ENCODE measurements at places on chromosomes 2 and 18.

GRCh38 chr2:10873790-10874437 lies 37.8 kb upstream of the KCNF1 start:
- no peak for DNase-seq

DNA sequence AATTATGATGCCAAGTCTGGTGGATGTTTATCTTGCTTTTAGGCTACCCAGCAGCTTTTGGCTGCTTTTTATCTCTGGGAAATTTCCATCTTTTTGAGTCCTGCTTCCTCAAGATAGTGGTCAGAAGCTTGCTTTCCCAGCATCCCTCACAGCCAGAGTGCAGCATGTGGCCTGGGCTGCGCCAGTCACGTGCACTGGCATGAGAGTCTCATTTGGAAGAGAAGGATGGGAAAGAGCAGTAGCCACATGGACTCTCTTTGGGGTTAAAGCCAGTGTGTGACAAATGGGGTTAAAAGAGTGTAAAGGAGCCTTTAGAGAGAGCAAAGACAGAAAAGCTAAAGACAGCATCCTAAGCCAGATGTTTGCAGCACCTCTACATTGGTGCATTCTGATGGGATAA lies 12.7 kb downstream of the GPR39 start:
- no peak for DNase-seq

DNA sequence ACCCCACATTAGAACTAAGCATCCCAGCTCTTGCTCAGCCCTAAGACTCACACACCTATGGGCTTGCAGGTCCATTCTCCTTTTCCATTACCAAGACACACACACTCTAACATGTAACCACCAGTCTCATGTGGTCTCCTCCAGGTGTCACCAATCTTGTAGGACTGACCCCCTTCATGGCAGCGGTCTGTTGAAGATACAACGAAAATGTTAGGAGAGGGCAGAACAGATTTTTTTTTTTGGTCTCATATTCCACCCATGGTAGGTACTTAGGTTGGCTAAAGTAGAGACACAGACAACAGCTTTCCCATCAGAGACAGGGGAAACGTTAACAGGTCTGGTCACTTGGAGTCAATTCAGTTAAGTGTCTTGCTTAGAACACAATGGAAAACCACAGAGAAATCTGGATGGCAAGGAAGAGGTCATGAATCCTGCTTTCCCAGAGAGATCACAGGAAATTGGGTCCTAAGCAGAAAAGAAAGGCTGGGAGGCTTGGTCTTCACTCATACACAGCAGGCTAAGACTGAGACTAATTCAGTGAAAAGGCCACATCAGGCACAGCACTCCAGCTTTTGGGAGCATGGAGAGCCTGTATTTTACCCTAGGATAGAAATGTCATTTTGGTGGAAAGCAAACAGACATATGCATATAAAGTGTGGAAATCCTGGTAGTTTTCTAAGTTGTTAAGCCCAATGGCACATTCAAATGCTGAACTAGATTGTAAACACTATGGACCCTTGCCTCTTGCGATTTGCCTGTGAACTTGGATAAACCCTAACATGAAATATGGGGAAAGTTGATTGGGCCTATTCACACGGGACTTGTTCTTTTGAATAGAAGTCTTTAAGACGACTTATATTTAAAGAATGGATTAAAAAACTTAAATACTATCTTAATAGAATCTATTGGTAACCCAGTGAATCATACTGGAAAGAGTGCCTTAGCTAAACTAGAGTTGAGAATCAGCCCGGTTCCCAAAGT lies 3.8 kb downstream of the FN1 start:
- no peak for DNase-seq

- DNase-seq: no peak
Observed at GRCh38 chr2:73897934-73898333, 5.1 kb downstream of the ACTG2 start.

DNA sequence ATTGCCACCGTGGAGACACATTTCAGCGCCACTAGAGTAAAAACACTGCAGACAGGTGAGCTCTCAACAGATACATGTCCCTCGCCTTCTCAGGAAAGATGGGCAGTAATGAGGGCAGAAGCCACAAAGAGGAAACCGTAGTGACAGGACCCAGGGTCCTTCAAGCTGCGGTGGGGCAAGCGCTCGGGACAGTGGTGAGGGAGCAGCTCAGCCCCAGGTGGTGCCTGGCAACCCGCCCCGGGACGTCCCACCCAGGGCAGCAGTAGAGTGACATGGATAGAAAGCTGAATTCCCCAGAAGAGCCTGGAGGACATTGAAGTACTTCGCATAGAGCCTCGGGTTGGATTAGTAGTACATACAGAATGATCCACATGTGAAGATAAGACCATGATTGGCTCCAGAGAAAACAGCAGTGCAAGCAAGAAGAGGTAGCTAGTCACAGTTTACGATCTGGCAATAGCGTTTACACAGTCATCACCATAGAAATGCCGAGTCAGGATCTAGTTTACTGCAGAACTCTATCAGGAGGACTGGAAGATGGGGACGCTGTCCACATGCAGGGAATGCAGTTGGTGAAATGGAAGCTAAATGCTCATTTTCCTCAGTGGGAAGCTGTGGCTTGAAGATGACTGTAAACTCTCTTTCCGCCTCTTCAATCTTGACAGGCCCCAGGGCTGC lies 37.4 kb upstream of the ALPP start:
- no peak for DNase-seq

GRCh38 chr18:9133225-9133624 lies 3.4 kb upstream of the ANKRD12 start:
- no peak for DNase-seq

DNA sequence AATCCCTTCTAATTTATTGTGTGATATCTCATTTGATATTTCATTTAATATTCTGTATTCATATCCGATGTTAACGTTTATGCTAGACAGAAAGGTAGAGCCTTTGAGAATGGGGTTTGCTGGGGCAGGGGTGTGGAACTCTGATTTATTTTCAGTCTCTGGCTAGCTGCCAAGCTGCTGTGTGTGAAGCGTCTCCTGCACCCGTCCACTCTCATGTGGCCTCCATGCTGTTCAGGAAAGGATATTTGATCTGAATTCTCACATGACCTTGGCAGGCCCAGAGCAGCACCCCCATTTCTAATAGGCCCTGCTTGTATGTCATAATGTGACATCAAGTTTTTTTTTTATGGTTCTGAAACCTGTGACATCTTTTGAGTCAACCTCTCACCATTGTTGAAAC lies 1.6 kb downstream of the IL1R1 start:
- DNase-seq: no peak

GRCh38 chr2:162118166-162119031 lies 33.6 kb downstream of the GCG start:
- no peak for DNase-seq

DNA sequence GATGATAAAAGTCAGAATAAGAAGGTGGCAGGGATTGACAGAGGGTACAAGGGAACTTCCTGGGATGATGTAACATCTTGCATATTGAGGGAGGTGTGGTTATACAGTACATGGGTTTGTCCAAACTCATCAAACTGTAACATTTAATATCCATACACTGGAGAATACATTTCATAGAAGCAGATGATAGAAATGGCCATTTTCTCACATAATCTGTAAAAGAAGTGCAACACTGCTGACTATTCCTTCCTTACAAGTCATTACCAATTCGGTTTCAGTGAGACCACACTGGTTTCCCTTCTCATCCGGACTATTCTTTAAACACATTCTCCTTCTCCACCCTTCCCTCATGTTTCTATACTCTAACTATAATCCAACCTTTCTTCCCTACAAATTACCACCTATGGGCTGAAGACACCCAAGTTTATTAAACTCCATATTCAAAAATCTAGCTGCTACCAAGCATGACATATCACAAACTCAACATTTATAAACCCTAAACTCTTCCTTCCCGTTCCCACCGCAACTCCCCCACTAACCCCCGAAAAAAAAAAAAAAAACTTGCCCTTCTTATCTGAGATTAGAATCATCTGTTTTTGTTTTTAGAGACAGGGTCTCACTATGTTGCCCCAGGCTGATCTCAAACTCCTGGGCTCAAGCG lies 1.6 kb downstream of the COX7A2L start:
- DNase-seq: no peak

DNA sequence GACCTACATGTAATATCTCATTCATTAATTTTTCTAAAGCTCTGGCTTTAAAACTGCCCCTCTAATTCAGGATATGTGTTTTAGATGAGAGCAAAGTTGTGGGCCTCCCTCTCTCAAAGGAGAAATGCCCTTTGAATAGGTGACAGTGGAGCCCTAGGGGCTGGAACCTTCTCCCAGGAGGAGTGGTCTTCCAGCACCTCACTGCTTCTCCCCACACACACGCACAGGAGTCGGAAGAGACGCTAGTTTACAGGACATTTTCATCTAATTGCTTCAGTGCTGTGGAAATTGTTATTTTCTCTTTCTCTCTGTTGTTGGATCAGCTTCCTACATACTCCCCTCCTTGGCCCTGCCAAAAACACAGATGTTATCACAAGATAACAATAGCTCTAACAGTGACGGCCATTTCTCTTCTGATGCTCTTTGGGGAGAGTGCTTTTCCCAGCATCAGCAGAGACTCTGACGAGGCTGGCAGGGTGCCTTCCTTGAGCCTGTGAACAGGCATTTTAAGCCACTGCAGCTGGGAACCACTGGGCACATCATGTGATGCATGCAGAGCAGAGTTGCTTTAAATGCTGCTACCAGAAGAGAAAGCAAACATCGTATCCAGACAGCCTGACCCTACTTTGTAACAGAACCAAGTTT lies 209.4 kb upstream of the SP5 start:
- peak; percentile 59 for DNase-seq

DNA sequence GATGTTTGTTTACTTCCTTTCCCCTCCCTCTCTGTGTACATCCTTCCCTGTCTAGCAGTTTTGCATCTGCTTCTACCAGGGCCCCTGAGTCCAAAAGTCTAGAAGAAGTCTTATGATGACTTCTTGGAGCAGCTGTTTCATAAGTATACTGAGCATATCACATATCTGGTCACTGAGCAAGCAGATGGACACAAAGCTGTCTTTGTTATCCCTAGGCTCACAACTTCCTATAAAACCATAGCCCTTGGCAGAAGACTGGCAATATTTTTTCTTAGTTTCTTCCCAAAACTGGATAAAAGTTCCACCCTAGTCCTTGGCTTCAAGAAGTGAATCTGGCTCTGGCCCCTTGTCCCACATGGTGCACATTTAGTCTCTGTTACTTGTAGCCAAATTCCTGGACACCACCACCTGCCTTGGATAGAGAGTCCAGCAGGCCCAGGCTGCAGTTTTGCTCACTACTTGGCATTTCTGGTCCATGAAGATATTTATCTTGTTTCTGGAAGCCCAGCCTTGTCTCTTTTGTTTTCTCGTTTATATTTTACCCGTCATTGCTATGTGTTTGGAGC lies 22.5 kb downstream of the THOC1 start:
- DNase-seq: no peak

DNA sequence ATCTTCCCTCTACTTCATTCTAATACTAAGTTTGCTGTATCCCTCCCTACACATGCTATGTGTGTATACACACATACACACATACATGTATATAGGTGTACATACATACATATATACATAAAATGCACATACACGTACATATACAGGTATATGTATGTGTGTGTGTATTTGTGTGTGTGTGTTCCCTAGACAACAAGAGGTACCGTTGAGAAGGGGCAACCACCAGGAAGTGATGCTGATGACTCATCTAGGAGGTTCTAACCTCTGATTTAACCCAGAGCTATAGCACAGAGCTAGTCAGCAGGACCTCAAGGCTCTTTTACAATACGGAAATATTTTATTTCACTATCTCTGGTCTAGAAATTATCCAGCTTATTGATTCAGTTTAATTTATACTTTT lies 139.2 kb downstream of the LAMA3 start:
- no peak for DNase-seq

DNA sequence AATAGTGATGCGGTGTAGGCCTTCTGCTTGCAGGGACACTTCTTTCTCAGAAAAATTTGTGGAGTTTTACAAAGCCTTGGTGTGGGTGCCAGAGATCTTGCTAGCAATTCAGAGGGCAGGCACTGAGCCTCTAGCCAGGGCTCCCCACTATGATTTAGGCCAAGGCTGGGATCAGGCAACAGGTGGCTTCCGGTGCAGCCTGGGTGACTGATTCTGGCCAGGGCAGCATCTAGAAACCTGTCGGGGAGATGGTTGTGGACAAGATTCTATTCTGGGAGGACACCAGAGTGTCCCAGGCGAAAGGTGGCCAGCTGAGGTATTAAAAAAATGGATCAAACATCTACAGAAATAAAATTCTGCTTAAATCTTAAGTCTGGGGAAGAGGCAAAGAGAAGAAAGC lies 21.5 kb upstream of the TNP1 start:
- DNase-seq: no peak

DNA sequence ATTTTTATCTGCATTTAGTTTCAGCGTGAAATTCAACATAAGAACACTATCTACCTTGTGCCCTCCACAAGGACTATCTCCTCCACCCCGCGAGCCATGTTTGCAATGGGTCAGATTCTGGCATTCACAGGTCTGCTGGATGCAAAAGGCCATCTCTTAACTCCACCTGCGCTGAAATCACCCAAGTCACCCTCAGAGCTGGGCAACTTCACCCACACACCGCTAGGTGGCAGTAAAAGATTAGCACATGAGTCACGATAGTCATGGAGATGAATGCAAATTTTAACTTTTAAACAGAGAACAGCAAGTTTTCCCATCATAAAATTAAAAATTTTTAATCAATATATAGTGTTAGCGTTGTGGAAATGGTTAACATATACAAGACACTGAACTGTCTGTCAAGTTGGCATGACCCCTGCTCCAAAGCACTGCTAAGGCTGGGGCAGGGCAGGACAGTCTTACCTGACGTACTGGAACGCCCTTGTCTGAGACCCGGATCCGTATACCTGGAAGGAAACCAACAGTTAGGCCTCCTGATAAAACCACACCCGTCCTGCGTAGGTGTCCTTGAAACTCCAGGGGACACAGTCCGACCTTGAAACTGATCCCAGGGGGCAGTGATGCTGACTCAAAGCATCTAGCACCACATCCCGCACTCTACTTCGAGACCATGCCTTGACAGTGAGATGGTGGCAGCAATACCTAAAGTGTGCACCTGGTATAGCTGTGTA lies 89.6 kb downstream of the UXS1 start:
- peak; percentile 69 for DNase-seq

DNA sequence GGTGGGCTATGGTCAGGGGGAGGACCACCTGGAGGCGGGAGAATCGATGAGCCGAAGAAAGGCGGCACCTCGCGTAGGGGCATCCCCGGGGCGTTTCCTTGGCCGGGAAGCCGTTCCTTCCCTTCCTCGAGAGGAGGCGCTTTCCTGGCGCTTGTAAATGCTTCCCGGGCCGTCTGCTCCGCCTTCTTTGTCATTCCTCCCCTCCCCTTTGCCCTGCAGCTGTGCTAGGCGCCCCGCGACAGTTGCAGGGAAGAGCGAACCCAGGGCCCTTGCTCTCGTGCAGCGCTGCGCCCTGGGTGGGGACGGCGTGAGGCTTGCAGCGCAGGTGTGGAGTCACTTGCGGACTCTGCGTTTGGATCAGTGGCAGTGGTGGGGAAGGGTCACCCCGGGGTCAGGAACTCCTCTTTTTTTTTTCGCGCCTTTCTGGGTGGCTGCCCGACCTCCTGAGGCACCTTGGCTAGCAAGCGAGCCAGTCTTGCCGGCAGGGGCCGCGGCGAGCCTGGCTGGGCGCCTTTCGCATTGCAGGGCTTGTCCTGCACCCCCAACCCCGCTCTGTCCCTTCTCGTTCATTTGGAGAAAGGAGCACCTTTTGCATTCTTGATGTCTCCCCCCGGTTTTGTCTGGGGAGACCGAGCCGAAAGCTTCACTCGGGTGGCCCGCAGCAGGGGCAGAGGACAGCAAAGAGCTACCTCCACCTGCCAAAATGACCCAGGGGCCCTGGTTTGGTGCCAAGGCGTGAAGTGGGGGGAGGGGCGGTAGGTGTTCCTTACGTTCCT lies 858 bp downstream of the KCNS3 start:
- DNase-seq: peak; percentile 42

Data from tibial nerve (tissue), 4 donors.